ENCODE measurements at places on chromosomes 3 and 15.
A peak's percentile ranks its signal among the peaks of the same experiment; 100 is the strongest.

- DNase-seq = no peak
These were observed 64.8 kb upstream of the HEG1 start for GRCh38 chr3:125120379-125121122.

DNA sequence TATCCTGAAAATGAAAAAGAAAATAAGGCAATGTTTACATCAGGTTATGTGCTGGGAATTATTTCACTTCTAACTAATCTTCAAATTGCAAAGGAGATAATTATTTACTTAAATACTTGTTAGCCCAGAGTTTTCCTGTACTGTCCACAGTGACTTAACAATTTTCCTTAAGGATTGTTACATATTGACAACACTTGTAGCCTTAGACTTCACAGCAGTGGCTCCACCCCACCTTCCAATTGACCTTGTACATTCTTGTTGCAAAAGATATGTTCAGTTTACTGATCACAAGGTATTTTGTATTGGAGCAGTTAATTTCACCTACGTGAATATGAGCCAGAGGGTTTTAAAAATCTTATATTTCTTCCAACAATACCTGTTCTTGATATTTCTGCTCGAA lies 376.9 kb downstream of the CNTN6 start:
- DNase-seq = no peak

DNA sequence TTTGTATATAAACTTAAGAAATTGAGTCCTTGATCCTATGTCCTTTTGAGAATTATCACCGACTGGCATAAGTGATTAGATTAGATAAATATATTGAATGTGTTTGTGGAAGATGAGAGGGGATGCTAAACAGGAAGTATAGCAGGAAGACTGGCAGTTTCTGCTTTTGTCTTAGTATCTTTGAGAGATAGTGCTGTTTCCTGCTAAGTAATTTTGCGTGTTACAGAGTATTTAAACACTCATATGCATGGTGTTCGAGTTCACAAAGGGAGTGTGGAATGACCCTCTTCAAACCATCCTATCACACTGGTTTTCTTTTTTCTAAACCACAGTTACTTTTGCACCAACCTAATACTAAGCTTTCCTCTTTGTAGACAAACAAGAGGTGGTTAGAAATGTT lies 106.0 kb downstream of the KLHL25 start:
- DNase-seq = no peak

DNA sequence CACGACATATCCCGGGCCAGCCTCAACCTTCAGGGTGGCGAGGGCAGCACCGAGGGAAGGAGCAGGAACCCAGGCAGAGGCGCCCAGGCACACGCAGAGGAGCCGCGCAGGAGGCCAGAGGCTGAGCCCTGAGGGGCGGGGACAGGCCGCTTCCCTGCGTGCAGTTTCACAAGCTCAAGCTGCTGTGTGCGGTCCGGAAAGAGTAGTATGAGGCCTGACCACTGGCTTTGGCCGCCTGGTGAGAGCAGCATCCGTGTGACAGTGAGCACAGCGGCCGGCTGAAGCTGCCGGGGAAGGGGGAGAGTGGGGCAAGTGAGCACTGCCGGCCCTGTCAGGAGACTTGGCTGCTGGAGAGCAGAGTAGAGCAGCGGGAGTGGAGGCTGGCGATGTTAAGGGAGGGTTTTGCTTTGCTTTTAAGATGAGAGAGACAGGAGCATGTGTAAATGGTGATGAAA lies 8.7 kb downstream of the ZDHHC19 start:
- DNase-seq = no peak

GRCh38 chr15:69600556-69601085 lies 148.0 kb downstream of the RPLP1 start:
- peak; percentile 49 for DNase-seq

DNA sequence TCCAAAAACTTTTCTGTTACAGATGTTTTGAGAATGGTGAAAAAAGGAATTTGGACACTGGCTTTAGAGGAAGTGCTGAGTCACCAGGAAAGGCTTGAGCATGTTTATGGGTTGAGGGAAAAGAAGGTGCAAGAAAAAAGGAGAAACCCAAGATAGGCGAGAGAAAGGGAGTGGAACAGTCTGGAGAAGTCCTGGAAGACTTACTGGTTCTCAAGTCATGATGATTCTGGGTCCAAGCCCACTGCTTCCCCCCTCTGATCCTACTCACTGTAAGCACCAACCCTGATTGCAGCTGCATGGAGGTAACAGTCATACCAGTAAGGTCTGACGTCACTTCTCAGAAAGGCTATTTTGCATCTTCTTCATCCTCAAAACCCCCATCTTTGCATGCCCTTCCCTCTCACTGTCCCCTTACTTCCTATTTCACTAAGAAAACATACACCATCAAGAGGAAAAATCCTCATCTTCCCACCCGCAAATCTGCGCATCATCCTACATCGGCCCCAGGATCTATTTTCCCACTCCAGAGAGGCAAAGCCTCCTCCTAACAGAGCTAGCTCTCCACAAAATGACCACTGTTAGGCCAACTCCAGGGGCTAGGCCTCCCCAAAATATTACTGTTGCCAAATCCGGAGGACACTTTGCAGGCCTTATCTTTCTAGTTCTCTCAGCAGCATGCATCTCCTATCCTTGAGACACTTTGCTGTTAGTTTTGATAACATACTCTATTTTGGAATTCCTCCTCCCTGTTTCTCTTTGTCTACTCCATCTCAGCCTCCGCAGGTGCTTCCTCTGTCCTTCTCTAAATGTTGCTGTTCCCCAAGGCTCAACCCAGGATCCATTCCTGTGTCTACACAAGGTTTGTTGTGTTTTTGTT lies 3.2 kb upstream of the ATP13A3 start:
- DNase-seq = no peak

DNA sequence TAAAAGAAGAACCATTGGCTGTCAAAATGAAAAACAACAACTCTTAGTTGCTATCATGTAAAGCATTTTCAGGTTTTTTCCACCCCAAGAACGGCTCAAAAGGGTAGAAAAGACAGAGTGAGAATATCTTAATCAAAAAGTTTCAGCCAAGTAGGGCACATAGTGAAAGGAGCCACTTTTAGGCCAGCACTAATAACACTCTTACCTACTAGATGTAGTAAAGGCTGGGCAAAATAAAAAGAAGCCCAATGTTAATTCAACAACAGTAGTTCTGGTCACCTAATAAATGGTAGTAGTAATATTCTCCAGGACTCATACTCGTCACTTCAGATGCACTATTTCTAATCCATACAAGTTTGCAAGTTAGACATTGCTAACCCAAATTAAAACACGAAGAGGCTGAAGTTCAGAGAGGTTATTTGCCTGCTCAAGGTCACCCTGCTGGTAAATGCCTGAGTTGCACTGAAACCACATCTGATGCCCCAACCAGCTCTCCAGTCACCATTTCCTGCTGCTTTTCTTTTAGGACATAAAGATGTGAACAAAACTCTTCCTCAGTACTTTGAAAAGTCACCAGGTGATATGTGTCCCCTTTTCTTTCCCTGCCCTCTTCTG lies 7.5 kb downstream of the GOLIM4 start:
- peak; percentile 52 for DNase-seq

GRCh38 chr15:65868546-65869125 lies 655 bp upstream of the RAB11A start:
- no peak for DNase-seq

- no peak for DNase-seq
These were observed 67.7 kb downstream of the STT3B start for GRCh38 chr3:31600431-31600830.

GRCh38 chr15:35530698-35531097 lies 15.3 kb downstream of the DPH6 start:
- DNase-seq = no peak

- no peak for DNase-seq
These were observed 2.3 kb downstream of the PLEKHO2 start for GRCh38 chr15:64843991-64844390.

DNA sequence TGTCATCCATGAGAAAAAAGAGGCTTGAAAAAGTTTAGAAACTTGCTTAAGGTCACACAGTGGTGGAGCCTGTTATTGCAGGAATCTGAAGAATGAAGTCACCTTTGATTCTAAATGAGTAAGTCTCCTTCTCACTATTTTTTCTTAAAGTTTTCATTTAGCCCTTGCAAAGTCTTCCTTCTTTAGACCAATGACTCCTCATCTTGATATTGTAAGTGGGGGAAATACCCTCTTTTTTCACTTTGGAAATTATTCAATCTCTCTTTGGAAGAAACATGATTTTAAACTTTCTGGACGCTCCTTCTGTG lies 787 bp upstream of the SLMAP start:
- DNase-seq = no peak

GRCh38 chr3:43183456-43183855 lies 77.6 kb upstream of the POMGNT2 start:
- no peak for DNase-seq

GRCh38 chr3:174438501-174439145 lies 420.5 kb upstream of the NAALADL2 start:
- no peak for DNase-seq

- DNase-seq = no peak
These were observed 55.6 kb downstream of the RASA2 start for GRCh38 chr3:141542202-141542969.
